NCI-H1092 (cell line): ENCODE measurements at places on chromosomes 11 and 22.

GRCh38 chr22:40258017-40258416 lies 80.3 kb downstream of the TNRC6B start:
- DNase-seq, result no peak

DNA sequence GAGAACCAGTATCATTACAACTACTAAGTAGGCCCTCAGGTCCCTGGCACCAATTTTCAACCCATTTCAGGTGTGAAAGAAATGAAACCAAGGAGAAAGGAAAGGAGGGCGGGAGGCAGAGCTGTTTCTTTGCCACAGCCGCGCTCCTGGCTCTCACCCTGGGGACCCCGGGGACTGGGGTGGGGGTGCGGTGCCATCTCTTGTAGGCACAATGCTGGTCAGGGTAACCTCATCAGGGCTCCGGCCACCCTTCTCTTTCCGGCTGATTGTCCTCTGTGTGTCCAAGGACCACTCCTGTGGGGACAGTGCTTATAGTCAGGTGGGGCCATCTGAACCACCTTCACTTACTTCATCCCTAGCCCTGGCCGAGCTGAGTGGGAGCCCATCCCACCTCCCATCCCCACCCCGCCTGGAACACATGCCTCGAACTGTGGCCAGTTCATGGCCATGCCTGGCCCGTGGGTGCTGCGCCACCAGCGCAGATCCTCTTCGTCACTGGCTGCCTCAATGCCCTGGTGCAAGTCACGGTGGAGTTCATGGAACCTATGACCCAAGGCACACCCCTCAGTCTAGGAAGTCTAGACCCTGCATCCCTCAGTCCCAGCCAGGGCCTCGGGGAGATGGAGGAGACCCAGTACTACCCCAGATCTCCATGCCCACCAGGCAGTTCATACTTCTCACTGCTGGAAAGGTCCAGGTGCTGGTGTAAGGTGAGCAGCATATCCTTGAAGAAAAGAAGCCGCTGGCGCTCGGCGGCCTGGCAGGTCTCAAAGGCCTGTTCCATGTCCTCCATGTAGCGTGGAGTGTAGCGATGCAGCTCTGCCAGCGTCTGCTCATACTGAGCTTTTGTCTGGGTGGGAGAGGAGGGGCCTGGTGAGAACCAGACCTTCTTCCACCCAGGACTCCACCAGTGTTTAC lies 2.3 kb upstream of the ARFGAP2 start:
- no peak for DNase-seq

DNA sequence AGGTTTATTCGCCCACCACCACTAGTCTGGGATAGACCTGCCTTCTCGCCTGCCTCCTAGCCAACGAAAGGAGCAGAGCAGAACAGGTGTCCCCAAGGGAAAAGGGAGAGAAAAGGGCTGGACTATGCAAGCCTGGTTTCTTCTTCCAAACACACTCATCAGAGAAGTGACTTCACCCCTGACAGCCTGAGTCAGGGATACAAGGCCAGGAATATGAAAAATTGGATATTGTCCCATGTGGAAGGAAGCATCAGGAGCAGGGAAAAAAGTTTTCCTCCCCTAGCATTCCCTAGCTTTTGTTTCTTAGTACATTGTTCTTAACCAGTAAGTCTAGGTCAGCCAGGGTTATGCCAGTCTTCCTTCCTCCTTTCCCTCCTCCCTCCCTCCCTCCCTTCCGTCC lies 56.9 kb upstream of the TNRC6B start:
- no peak for DNase-seq

GRCh38 chr22:49663311-49663711 lies 164.4 kb downstream of the BRD1 start:
- no peak for DNase-seq

GRCh38 chr11:133705074-133705648 lies 140.2 kb downstream of the SPATA19 start:
- DNase-seq, result no peak

DNA sequence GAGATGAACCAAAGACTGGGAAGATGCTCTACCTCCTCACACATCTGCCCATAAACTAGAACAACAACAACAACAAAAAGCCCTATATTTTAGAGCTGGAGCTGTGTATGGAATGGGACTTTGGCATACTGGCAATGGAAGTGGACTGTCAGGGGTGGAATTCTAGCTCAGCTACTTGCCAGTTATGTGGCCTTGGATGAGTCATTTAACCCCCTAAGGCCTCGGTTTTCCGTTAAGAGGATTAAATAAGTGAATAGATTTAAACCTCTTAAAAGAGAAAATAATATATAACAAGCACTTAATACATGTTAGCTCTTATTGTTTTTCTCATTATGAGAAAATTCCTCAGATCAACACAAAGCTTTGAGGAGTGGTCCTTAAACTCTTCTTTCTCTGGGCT lies 195.0 kb downstream of the KIF18A start:
- no peak for DNase-seq

DNA sequence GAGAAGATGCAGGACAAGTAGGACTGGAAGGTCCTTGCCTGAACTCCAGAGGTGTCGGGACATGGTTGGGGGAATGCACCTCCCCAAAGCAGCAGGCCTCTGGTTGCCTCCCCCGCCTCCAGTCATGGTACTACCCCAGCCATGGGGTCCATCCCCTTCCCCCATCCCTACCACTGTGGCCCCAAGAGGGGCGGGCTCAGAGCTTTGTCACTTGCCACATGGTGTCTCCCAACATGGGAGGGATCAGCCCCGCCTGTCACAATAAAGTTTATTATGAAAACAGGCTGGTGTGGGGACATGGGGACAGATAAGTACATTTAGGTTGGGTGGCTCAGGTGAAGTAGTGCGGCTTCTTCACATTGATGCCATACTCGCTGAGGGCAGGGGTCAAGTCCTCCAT lies 1.4 kb downstream of the TAF10 start:
- no peak for DNase-seq

- DNase-seq, result no peak
These were observed at the start of gene TRPC6 for GRCh38 chr11:101583251-101584128. Gene TRPC6 (minus strand): TSS chr11:101584007. CDS start chr11:101583503, 504 bp downstream.

- no peak for DNase-seq
These were observed 53.2 kb downstream of the MYO7A start for GRCh38 chr11:77181226-77181625.

DNA sequence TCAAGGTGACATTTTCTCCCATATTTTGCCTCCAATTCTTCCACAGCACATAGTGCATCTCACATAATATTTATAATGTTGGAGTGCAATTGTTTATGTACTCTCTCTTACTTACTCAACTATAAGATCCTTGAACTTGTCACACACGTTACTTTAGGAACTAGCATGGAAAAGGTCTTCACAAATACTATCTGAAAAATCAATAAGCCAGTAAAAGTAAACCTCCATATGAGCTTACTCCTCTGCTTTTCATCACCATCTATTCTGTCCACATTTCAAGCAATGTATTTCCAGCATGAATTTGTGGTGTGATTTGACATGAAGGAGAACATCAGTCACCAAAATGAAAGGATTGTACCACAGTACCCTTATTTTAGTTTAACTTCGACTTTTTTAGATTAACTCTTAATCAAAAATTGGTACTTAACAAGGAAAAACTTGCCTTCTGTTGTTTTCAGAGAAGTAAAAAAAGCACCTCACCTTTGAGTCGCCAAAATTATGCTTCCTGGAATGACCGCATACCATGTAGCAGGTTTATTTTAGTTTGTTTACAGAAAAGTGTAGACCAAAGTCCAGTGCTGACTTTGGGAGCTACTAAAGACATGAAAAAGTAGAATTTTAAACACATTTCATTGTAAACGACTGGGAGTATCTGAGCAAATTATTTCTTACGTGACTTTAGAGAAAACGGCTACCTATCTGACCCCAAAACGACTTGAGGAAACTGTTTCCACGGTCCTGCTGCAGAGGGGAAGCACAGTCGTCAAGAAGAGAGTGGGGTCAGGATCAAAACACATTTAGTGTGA lies at the start of gene SLC22A9:
TSS of gene SLC22A9 (plus strand) at position 621 of the 806 bp plus-strand sequence. CDS start 272 bp downstream, outside the sequence.
- DNase-seq, result no peak

DNA sequence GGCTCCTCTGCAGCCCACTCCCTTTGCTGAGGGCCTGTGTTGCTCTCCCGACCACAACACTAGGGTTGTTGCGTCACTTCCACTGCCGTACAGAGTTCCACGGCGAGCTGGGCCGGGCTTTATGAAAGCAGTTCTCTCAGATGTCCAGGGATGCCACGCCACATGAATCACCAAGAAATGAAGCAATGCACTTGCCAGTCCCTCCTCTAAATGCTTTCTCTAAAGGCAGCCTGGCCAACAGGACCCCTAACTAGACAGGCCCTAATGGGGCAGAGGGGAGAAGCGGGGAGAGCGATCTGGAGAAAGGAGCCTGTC lies 188.7 kb downstream of the CTTN start:
- no peak for DNase-seq
